LHCN-M2 (cell line): ENCODE measurements at places on chromosomes 5 and 9. TPM values are rescaled to one million over a fixed set of nuclear protein-coding genes. Genes with fewer than 3 reads are reported as not detected.

GRCh38 chr5:22465177-22465576 is 388.0 kb downstream of the CDH12 start:
- no peak for DNase-seq

DNA sequence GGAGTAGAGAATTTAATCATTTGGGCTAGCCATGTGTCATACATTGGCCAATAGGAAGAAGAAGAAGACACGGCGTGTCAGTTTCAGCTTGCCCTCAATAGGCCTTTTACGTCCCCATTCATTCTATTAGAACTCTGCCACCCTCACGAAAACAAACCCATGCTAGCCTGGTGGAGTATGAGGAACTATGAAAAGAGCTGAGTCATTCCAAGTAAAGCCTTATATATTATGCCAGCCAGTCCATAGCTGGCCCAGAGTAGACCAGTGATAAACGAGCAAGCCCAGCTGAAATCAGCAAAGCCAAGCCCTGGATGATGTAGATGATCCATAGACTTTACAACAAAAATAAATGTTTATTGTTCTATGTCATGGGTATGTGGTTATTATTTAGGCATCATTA is 895.1 kb downstream of the TLE1 start:
- DNase-seq: no peak

GRCh38 chr5:149177911-149178565 is 36.7 kb downstream of the ABLIM3 start:
- DNase-seq: no peak

DNA sequence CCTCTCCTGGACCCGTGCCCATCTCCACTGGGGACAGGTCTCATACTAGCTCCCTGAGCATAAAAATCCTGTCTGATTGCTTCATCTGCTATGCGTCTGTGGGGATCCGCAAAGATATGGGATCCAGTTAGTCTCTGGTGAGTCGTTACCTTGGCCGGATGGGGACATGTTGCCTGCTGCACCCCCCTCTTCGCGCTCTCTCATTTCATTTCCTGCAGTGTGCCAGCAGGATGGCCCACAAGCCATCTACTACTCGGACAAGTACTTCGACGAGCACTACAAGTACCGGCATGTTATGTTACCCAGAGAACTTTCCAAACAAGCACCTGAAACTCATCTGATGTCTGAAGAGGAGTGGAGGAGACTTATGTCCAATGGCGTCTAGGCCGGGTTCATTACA is 17.0 kb upstream of the CEP78 start:
- DNase-seq: no peak

PRUNE2 gene
- 68.5 and 88.1 TPM in 2 replicates for total RNA-seq

DNA sequence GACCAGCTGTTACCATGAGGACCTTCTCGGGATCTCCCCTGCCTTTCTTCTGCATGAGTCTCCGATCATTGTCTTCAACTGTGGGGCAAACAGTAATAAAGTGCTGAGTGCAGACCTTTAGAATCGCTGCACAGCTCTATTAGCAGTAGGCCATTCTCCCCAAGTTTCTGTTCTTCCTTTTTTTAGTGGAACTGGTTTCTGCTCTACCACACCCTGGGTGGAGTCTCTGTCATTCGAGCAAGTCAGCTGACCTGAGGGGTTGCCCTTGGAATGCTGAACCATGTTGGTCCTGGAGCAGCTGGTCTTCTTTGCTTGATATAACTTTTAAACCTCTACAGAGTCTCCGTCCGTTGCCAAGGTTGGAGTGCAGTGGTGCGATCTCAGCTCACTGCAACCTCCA is 33.4 kb upstream of the GNPDA1 start:
- DNase-seq: no peak

- DNase-seq: no peak
Measured at GRCh38 chr5:16619136-16619535, 2.3 kb upstream of the RETREG1 start.

- no peak for DNase-seq
Measured at GRCh38 chr5:51271261-51271660, 112.0 kb upstream of the ISL1 start.

SERINC5 gene
- total RNA-seq: 6.7 and 15.6 TPM in 2 replicates

ANXA2R gene
- 1.7 and 2.6 TPM in 2 replicates for total RNA-seq

PPP1R26 gene
- total RNA-seq: 8.1 and 9.2 TPM in 2 replicates

DNA sequence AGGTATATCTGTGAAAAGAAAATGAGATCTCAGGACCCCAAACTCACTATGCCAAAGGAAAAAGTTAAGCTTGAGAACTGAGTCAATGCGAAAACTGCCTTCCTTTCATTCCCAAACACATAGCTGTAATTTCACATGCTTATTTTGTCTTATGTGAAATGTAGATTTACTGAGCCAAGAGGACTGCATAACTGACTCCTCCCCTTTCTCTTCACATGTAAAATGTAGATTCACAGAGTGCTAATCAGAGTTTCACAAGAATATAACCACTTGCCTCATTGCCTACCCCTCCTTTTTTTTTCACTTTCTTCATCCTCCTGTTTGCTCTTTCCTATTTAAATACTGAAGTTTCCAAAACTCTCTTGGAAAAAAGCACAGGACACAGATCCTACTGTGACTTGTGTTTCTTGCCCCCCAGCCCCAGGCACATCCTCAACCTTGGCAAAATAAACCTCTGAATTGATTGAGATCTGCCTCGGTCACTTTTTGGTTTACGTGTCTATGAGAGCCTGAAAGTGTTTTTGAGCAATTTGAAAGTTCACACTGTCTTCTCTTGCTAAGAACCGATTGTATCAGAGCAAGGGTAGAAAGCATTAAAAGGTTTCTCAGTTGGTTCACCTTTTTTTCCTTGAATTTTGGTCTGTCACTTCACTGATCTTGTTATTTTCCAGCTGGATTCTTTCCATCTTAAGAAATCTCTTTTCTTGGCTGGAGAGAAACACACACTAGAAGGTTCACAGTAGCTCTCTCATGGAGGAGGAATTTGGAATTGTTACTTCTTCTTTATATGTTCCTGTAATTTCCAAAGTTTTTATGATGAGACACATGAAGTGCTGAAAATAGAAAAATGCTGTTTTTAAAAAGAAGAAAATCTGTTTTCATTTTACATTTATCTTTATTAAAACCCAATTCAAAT is 44.8 kb upstream of the SNAPC3 start:
- no peak for DNase-seq

LCN12 gene
- total RNA-seq: not detected in 2 replicates

- DNase-seq: no peak
Measured at GRCh38 chr5:1190278-1190677, 11.1 kb upstream of the SLC6A19 start.

TEX10 gene
- total RNA-seq: 47.5 and 48.7 TPM in 2 replicates

DNA sequence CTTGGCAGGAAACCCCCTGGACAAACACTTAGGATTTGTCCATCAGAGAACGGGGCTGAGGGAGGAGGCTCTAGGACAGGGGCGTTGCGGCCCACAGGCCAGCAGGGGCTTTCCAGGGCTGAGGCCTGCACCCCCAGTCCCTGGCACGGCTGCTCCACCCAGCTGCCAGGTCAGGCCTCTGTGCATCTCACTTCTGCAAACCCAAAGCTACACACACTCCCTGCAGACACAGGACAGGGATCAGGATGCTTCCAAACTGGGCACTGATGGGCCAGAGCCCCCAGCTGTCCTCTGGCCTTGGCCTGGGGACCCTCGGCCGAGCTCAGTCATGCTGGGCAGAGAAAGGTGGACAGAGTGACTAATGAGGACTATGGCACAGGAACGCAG is 106.2 kb upstream of the SARDH start:
- no peak for DNase-seq

DNA sequence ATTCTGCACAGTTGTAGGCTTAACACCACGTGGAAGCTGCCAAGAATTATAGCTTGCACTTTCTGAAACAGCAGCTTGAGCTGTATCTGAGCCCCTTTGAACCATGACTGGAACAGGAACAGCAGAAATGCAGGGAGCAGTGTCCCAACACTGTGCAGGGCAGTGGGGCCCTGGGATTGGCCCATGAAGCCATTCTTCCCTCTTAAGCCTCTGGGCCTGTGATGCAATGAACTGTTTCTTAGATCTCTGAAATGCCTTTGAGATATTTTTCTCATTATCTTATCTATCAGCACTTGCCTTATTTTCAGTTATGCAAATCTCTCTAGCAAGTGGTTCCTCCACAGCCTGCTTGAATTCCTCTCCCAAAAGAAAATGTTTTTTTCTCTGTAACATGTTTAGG is 87.0 kb upstream of the MTAP start:
- DNase-seq: no peak

ZNF474 gene
- 0.40 TPM in 1 of 2 replicates, not detected in the other for total RNA-seq

MUSK gene
- total RNA-seq: 44.7 and 71.1 TPM in 2 replicates

DNA sequence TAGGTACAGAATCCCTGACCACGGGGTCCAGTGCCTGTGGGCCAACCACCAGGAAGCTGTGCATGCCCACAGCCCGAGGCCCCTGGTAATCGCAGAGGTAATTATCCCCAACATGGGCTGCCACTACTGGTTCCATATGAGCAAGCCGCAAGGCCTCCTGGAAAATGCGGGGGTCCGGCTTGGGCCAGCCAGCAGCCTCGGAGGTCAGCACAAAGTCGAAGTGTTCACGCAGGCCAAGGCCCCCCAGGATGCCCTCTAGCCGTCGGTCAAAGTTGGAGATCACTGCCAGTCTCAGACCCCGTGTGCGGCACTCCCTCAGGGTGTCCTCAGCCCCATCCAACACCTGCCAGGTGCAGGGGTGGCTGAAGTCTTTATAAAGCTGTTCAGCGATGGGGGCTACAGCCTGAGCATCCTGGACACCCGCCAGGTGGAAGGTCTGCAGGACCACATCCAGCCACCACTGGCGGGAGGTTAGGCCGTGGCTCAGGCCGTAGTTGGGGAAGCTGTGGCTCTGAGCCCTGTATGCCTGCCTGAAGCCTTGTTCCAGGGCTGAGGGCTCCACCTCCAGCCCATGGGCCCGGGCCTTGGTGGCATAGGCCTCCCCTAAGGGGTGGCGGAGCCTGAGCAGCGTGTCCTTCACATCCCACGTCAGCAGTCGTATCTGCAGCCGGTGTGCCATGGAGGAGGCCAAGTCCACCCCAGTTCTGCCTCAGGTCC is 3.0 kb downstream of the HDHD3 start:
- DNase-seq: no peak

DNA sequence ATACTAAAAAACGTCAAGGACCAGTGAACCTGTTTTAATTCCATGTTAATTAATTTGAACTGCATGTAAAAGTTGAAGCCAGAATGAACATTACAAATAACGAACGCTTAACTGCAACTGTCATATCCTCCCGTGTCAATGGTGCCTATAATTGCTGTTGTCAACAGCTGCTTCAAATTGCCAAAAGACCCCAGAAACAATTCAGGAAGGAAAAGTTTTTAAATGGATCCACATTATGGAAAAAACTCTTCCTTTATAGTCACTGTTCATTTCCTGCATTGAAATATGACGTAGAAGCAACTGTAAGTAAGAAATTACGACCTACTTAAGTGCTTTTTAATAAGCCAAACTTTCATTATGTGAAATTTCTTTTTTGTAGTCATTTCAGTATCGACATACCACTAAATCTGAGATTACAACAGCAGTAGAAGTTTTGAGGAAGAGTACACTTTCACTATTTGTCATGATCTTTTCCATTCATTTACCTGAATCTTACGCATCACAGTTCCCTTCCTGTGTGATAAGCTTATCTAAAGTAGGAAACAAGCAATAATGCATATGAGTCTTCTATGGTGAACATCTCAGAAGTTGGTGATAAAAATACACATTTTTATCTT is 37.8 kb downstream of the MEF2C start:
- no peak for DNase-seq

DNA sequence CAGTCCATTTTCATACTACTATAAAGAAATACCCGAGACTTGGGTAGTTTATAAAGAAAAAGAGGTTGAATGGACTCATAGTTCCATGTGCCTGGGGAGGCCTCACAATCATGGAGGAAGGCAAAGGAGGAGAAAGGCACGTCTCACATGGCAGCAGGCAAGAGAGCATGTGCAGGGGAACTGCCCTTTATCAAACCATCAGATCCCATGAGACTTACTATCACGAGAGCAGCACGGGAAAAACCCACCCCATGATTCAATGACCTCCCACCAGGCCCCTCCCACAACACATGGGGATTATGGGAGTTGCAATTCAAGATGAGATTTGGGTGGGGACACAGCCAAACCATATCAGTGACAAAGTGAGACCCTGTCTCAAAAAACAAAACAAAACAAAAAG is 19.9 kb downstream of the TRAF2 start:
- DNase-seq: no peak

DNA sequence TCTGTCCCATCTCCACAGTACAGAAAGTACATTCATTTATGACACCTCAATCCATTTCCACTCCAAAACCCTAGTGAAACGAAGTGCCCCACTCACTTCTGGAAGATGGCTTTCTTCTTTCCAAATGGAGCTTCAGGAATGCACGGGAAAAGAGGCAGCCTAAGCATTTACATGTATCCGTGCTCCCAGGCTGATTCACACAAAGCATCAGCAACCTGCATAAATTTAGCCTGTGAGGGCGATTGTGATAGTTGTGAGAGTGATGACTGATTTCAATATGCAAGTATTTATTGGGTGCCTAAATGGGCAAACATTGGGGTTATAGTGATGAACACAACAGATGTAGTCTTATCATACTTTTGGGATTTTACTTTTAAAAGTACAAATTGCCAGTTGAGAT is 86.6 kb downstream of the PLPPR1 start:
- no peak for DNase-seq

DNA sequence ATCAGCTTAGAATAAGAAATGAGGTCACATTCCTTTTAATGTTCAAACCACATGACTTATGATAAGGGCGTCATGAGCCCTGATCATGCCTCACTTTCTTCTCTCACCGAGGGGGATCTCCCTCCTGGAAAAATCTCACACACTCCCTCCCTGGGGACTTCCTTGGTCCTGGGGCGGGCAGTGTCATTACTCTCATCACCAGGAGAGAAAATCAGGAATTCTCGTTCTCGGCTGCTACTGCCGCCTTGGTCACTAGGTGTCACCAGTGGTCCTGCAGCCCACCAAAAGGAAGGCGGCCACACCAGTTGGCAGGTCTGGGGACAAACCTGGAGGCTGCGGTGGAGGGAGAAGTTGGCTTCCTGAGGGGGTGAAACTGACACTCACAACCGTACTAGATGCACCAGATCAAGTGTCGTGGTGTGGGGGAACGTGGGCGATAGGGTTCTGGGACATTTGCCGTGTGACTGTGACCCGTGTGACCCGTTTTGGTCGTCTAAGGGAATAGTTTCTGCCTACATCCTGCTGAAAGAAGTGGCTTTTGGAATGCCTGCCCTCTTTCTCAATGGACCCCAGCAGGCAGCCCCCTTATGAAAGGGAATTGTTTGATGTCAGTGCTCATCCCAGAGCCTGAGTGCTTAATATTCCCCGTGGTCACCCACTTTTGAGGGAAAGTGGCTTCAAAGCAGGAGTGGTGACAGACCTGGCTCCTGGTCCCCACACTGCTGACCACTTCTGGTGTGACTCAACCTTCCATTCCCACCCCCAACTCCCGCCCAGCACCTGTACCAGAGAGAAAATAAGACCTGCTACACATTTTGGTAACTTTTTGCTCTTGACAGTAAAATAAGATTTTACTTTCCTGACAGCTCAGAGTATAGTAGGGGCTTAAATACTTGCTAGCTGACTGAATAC is 63.2 kb downstream of the ACER2 start:
- DNase-seq: peak; percentile 57

CDKN2B gene
- total RNA-seq: 8.8 and 14.2 TPM in 2 replicates

DNA sequence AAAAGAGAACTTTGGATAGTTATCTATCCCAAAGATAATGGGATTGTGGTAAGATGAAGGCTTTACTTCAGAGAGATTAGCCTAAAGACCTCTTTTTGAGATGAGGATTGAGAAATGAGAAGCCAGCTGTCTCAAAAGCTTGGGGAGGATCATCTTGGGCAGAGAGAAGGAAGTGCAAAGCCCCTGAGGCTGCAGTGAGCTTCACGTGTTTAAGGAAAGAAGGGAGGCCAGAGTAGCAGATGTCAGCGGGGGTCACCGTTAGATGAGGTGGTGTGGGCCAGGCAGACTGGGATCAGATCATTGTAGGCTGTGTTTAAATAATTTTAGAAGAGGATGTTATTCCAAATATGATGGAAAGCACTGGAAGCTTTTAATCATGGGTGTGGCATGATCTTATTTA is 270.1 kb downstream of the ARHGEF28 start:
- no peak for DNase-seq
